Activated T-helper 1 cell treated with anti-CD3 and anti-CD28 coated beads, Interleukin-12 subunit alpha, Interleukin-12 subunit beta, Interleukin-2, Interleukin-4 antibody, amounts not matched to agents 30 ng/mL and 10 ng/mL and 1 ng/mL, durations not matched to agents 14 hours and 24 hours and 36 hours (primary cell): ENCODE measurements at places on chromosomes 1 and 21. TPM values are rescaled to one million over a fixed set of nuclear protein-coding genes. Genes with fewer than 3 reads are reported as not detected.

The ENAH gene
- 0.05 and 0.23 TPM in 2 replicates for total RNA-seq

DNA sequence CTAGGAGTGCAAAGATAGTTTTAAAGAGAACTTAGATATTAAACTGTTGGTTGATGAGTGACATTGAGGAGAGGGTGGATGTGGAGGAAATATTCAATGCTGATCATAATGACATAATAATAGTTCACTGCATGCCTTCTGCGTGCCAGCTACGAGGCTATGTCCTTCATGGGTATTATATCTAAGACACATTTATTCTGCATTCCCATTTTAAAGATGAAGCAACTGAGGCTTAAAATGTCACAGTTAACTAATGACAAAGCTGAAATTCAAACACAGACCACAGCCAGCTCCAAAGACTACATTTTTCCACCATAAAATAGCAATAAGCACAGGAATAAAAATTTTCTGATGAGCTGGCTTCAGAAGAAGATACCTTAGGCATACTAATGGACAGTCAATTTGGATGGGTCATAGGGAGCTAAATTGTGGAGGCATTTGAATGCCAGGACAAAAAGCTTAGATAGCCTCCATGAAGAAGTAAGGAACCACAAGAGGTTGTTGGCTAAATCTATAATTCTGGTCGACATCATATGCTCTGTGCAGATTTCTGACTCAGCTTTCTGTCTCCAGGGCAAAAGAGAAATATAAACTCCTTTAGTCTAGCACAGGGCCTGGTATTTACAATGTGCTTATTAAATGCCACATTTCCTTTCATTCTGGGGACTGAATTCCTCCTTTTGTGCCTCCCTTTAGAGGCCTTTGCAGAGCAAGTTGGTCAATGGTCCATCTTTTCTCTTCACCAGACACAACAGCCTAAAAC is 71.2 kb upstream of the NRIP1 start:
- no peak for DNase-seq

DNA sequence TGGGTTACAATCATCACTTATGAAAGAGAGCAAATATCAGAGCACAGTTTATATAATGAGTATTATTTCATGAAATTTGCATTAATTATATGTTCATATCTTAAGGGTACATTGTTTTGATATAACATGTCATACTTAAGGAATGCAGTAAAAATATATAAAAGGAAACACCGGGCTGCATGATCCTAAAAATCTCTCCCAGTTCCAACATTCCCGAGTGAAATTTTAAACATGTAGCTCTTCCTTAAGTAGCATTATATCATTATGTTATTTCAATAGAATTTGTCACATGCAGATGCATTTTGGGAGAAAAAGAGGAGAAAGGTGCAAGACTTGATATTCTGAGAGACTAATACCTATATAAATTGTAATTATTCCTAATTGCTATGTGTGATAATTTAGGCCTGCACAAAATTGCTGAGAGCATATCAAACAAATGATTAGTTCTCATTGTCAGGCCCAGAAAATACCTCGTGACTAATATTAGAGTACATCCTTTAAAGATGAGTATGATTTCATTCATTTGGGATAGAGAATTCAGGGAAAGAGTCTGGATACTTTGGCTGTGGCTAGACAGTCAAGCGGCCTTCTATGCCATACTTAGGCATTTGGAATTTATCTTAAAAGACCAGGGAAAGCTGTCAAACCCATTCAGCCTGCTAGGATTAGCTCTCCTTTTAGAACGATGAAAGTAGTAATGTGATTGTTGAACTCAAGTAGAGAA is 86.8 kb downstream of the ADGRL2 start:
- no peak for DNase-seq

DNA sequence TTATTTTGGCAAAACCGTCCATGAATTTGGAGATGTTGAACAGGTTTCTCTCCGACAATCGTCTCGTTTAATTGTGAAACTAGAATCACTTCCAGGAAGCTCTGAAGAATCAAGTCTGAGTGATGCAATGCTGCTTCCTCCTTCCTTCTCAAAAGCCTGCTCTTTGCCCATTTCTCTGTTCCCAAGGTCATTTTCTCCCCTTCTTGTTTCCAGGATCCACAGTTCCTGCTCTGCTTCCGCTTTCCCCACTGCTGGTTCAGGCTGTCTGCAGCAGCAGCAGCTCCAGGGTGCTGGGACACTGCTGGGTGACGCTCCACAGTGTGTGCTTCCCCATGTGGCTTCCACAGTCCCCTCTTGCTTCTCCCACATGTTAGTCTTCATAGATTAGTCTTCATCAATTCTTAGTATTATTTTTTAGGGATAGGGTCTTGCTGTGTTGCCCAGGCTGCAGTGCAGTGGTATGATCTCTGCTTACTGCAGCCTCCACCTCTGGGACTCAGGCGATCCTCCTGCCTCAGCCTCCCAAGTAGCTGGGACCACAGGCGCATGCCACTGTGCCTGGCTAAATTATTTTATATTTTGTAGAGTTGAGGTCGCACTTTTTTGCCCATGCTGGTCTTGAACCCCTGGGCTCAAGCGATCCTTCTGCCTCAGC is 156.2 kb downstream of the DYRK1A start:
- no peak for DNase-seq

DNA sequence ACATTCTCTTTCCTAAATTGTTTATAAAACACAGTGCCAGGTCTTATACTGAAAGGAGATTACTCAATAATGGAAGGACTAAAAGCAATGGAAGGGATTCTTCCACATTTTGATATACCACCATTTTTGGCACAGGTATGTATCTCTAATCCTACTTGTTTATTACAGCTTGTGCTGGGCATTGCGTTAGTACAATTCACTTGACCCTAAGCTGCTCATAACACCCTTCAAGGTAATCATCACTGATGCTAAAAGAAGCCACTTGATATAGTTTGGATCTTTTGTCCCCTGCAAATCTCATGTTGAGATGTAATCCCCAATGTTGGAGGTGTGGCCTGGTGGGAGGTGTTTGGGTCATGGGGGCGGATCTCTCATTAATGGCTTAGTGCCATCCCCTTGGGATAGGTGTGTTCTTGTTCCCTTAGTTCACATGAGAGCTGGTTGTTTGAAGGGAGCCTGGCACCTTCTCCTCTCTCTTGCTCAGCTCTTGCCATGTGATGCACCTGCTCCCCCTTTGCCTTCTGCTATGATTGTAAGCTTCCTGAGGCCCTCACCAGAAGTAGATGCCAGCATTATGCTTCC is 71.1 kb downstream of the NIBAN1 start:
- DNase-seq = no peak
